ENCODE measurements at places on chromosomes 7 and 10. TPM values are rescaled to one million over a fixed set of nuclear protein-coding genes. Genes with fewer than 3 reads are reported as not detected.

Gene MRPS17
- 5.7 TPM for total RNA-seq

- no peaks in the 10 kb centered on the region for H3K36me3 ChIP-seq
- H3K27me3 ChIP-seq = no peaks in the 10 kb centered on the region
- peak overlapping the region; percentile 84 for H3K27ac ChIP-seq
- no peak for DNase-seq
Measured at GRCh38 chr7:101084865-101085161, 468 bp upstream of the TRIM56 start.

GRCh38 chr7:1323178-1324027 is 90.7 kb downstream of the UNCX start:
- no peaks in the 10 kb centered on the region for H3K36me3 ChIP-seq
- no peak overlapping the region for H3K27ac ChIP-seq
- DNase-seq = no peak
- no peaks in the 10 kb centered on the region for H3K4me1 ChIP-seq

GRCh38 chr7:138470391-138471157 is 10.5 kb downstream of the TRIM24 start:
- no peak overlapping the region for H3K4me3 ChIP-seq
- H3K4me1 ChIP-seq = peaks cover 46% of the 10 kb centered on the region
- no peak for DNase-seq
- H3K36me3 ChIP-seq = no peaks in the 10 kb centered on the region
- H3K27ac ChIP-seq = no peak overlapping the region

Gene SH3PXD2A
- 9.8 TPM for total RNA-seq

DNA sequence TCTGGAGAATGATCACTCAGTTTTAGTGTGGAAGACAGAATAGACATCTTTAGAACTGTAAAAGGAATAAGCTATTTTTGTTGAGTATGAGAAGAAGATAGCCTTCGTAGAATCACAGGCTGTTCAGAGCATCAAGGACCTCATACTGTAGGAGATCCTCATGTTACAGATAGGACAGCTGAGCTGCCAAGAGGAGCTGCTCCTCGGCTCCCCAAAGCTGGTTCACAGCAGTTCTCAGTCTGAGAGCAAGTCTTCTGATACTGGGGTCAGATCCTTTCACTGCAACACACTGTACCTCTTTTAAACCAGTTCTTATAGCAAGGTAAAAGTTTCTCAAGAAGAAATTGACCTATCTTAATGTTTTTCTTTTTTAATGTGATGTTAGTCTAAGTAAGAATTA is 17.1 kb downstream of the CCNY start:
- DNase-seq = no peak
- H3K27ac ChIP-seq = no peak overlapping the region
- no peaks in the 10 kb centered on the region for H3K36me3 ChIP-seq
- peaks cover 5% of the 10 kb centered on the region for H3K4me1 ChIP-seq
- H3K4me3 ChIP-seq = no peak overlapping the region

- DNase-seq = no peak
- no peaks in the 10 kb centered on the region for H3K36me3 ChIP-seq
- no peaks in the 10 kb centered on the region for H3K27me3 ChIP-seq
- H3K4me3 ChIP-seq = no peak overlapping the region
- H3K4me1 ChIP-seq = no peaks in the 10 kb centered on the region
- H3K27ac ChIP-seq = no peak overlapping the region
Measured at GRCh38 chr7:43495572-43495971, 87.3 kb upstream of the STK17A start.

GRCh38 chr10:25162391-25162790 is 12.4 kb upstream of the GPR158 start:
- no peaks in the 10 kb centered on the region for H3K4me1 ChIP-seq
- no peak overlapping the region for H3K4me3 ChIP-seq
- DNase-seq = no peak

GRCh38 chr7:86925221-86925620 is 134.2 kb downstream of the ELAPOR2 start:
- no peak overlapping the region for H3K27ac ChIP-seq
- no peaks in the 10 kb centered on the region for H3K36me3 ChIP-seq
- H3K4me3 ChIP-seq = no peak overlapping the region
- H3K27me3 ChIP-seq = no peaks in the 10 kb centered on the region
- DNase-seq = no peak

DNA sequence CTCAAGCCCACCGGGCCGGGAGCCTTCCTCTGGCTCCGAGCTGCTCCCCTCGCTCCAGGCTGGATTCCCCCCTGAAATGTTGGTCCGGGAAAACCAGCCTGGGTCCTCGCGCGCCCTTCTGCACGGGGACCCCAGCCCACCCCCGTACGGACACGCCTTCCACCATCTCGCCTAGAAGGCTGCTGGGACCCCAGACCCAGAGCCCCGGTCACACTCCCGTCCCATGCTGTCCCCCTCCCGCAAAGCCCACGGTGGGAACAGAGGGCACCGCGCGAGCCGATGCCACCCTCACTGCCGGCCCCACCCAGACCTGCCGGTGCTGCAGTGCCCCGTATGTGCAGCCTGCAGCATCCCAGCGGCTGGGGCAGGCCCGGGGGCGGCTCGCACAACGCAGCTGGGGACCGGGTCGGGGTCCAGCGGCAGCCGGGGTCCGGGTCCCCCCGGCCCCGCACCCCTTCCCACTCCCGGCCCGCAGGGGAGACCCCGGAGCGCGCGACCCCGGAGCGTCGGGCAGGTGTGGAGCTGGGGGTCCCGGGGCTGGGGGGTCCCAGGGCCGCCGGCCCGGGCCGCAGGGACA is 871 bp downstream of the SPOCK2 start:
- H3K4me1 ChIP-seq = peaks cover 9% of the 10 kb centered on the region
- no peak for DNase-seq
- H3K36me3 ChIP-seq = no peaks in the 10 kb centered on the region
- H3K4me3 ChIP-seq = peak overlapping the region; percentile 39
- H3K27ac ChIP-seq = no peak overlapping the region

DNA sequence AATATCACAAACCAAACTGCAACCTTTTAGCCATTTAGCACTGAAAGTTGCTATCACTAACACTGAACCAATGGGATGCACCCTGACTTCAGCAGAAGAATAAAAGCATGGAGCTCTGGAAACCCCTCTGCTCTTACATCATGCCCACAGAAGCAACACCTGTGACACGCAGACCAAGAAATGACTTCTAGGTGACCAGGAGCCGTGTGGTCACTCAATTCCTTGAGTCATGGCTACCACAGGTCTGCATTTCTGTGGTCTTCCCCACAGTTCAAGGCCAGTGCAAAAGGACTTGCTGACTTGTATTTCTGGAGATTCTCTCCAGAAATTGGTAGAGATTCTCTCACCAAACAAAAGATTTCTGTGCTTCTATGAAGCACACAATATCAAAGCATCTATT is 38.3 kb downstream of the NRCAM start:
- no peak for DNase-seq
- no peak overlapping the region for H3K27ac ChIP-seq
- no peaks in the 10 kb centered on the region for H3K36me3 ChIP-seq
- no peaks in the 10 kb centered on the region for H3K27me3 ChIP-seq
- peaks cover 11% of the 10 kb centered on the region for H3K4me1 ChIP-seq

DNA sequence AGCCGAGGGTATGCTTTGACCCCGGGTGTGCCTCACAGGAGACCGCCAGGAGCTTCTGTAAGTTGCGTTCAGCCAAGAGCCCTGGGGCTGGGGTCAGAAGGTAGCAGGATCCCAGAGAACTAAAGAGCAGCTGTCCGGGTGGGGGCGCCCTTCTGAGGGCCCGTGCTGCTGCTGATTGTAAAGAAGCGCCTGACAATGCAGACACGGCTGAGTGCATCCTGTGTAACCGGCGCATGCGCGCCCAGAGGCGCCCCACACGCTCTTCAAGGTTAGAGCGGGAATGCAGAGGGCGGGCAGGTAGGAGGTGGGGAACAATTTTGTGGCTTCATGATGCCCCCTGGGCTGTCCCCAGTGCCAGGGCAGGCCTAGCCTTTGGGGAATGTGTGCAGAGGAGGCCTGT is 210.2 kb upstream of the CTBP2 start:
- DNase-seq = no peak
- no peak overlapping the region for H3K27ac ChIP-seq
- H3K4me1 ChIP-seq = no peaks in the 10 kb centered on the region

Gene CNPY1
- not detected for total RNA-seq

GRCh38 chr10:119115926-119116325 is 12.0 kb downstream of the DENND10 start:
- peaks cover 7% of the 10 kb centered on the region for H3K4me1 ChIP-seq
- H3K27me3 ChIP-seq = no peaks in the 10 kb centered on the region
- no peak overlapping the region for H3K27ac ChIP-seq

DNA sequence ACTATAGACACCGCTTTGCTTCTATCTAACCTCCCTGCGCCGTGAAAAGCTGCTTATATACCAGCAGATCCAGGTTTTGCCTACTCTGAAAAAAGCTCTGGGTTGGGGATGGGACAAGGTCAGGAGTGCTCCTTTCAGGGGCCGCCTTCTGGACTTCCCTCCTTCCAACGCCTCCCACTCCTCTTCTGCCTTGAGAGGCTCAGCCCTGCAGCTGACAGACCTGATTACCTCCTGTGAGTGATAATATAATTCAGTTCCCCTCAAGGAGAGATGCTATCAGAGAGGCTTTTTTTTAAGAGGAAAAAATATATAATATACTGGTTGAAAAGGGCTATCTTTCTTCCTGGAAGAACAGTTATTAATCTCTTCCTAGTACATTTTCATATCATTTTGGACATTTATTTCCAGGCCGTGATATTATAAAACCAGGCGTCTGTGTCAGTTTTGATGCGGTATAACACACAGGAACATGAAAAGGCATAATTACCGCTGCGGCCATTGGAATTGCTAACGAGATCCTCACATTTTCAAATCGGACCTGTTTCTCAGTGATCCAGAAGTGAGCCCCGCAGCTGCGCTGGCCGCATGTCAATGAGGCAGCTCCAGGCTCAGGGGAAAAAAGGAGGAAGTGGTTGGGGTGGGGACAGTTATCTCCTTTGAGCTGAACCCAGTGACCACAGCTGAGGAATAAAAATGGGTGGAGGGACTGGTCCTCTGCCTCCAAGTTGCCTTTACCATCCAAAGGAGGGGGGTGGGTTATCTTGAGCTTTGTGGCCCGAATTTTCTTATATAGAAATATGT is 457.1 kb downstream of the TYW1 start:
- H3K27me3 ChIP-seq = no peaks in the 10 kb centered on the region
- H3K4me3 ChIP-seq = no peak overlapping the region
- no peak overlapping the region for H3K27ac ChIP-seq
- no peaks in the 10 kb centered on the region for H3K4me1 ChIP-seq
- no peak for DNase-seq
- no peaks in the 10 kb centered on the region for H3K36me3 ChIP-seq

Gene ANKRD61
- not detected for total RNA-seq

Gene KLF14
- 0.25 TPM for total RNA-seq

DNA sequence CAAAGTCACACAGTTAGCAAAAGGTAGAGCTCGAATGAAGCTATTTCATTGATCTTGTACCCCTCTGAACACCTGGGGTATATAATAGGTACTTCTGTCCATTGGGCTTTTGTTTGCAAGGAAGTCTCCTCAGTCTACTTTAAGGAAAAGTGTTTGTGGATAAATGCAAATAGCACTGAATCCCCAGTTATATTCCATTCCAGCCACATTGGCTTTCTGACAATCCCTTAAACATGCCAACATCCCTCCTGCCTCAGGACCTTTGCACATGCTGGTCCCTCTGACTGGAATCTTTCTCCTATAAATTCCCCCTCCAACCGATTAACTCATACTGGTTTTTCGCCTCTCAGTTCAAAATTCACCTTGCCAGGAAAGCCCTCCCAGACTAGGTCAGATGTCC is 17.1 kb downstream of the DUSP5 start:
- no peak for DNase-seq
- no peaks in the 10 kb centered on the region for H3K4me1 ChIP-seq
- no peak overlapping the region for H3K27ac ChIP-seq
- H3K27me3 ChIP-seq = no peaks in the 10 kb centered on the region
- no peak overlapping the region for H3K4me3 ChIP-seq

Gene DLX6
- not detected for total RNA-seq

Gene POU6F2
- total RNA-seq = 3.7 TPM

DNA sequence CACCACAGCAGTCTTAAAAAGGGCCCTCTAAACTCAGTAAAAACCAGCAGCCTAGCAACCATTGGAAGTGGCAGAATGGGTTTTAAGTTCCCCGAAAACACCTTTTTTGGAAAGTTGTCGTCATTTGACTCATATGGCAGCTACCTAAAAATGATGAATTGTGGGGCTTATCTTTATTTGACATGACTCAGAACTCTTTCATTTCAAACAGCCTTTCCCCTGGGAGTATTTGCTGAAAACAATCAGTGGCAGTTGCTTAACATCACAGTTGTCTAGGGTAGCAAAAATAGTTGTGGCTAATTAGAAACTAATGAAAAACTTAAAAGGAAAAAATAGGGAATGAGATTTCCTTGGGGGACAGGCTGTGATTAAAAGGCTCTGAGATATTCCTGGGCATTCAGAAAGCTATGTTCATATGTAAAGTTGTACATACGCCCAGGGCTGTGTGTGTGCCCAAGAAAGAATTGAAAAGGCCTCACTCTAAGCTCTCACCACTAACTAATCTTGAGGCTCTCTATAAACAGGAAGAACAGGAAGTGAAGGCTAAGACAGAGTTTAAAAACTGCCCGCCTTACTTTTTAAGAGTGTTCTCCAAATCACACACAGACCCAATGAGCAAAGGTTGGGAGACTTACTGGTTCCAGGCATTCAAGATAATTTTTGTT is 81.7 kb upstream of the HECTD2 start:
- H3K27me3 ChIP-seq = no peaks in the 10 kb centered on the region
- DNase-seq = no peak
- H3K36me3 ChIP-seq = no peaks in the 10 kb centered on the region
- H3K27ac ChIP-seq = no peak overlapping the region
- no peak overlapping the region for H3K4me3 ChIP-seq

- H3K36me3 ChIP-seq = no peaks in the 10 kb centered on the region
- H3K27ac ChIP-seq = no peak overlapping the region
- H3K4me3 ChIP-seq = no peak overlapping the region
- H3K27me3 ChIP-seq = no peaks in the 10 kb centered on the region
- DNase-seq = no peak
Measured at GRCh38 chr7:69277366-69277765, 320.9 kb upstream of the AUTS2 start.

Gene LIPJ
- total RNA-seq = 0.17 TPM

Gene GIMAP8
- total RNA-seq = 1.4 TPM

DNA sequence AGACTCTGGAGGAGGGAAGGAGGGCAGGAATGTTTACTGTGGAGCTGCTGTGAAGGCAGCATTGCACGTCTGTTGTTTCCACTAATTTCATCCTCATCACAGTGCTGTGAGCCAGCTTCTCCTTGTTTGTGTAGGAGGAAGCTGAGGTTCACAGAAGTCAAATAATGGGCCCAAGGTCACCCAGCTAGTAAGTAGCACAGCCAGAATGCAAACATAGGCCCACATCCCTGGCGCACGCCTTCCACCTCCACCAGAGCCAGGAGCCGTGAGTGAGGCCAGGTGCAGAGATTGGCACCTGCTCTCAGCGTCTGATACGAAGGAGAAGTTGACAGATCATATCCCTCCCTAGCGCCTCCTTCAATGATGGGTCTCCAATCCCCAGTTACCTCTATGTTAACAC is 93.6 kb downstream of the HTR5A start:
- H3K27ac ChIP-seq = no peak overlapping the region
- no peaks in the 10 kb centered on the region for H3K4me1 ChIP-seq
- no peaks in the 10 kb centered on the region for H3K36me3 ChIP-seq
- H3K4me3 ChIP-seq = no peak overlapping the region
- H3K27me3 ChIP-seq = no peaks in the 10 kb centered on the region

Gene EN2
- not detected for total RNA-seq

GRCh38 chr10:78029269-78030226 is at the start of gene POLR3A:
Gene POLR3A (minus strand): TSS chr10:78029515. CDS start chr10:78029407, 108 bp downstream.
- H3K27me3 ChIP-seq = no peaks in the 10 kb centered on the region
- peak within 1 kb of the TSS; percentile 10 for H3K27ac ChIP-seq

- no peaks in the 10 kb centered on the region for H3K36me3 ChIP-seq
- H3K4me3 ChIP-seq = peak within 1 kb of the TSS; percentile 22
- no peaks in the 10 kb centered on the region for H3K27me3 ChIP-seq
- peak within 1 kb of the TSS; percentile 27 for H3K27ac ChIP-seq
Measured at GRCh38 chr7:94394437-94395140, at the start of gene COL1A2. Gene COL1A2 (plus strand): TSS chr7:94394895. CDS start chr7:94395032, 137 bp downstream.

Data from pancreas (tissue), 10 donors.